ENCODE measurements at places on chromosomes 2 and 18.
A peak's percentile ranks its signal among the peaks of the same experiment; 100 is the strongest.

DNA sequence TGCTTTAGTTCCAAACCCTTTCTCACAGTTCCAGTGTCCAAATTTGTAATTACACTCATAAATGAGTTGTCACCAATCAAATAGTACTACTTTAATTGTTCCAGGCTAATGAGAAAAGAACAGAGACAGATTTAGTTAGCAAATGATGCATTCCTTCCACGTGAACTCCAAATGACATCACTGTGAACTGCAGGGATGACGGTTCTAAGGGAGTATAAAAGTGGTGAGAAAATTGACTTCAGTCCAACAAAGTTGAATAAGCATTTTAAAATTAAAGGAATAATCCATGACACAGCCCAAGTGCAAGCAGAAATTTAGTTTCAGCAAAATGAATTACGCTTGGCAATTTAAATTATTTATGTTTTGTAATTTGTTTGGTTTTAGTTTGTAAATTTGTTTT, 102.0 kb upstream of the LRATD1 start:
- no peak for DNase-seq

GRCh38 chr18:24470022-24470618, 9.7 kb downstream of the HRH4 start:
- no peak for DNase-seq

DNA sequence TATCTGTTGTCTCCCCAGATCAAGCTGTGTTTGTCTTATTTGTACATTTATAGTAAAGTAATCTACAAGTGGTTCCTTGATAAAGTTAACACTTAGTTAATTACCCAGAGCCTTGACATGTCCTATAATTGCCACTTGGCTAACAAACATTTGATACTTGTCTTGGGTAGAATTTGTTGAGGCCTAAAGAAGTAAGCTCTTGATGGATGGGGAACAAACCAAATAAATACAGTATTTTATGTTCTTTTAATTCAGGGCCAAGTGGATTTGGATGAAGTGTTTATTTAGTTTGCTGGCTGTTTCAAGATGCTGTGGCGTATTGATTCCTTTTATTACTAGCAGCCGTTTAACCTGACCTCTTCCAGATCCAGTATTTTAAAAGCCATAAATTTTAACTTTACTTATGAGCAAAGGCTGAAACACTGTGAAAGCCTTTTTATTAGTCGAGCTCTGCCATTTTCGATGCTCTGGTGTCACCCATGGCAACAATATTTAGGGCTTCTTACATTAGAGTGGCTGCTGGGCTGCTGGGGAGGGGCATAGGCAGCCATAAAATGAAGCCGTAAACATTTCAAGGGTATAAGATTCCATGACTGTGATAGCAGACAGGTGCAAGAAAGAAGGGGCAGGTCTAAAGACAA, 401.6 kb upstream of the NRP2 start:
- no peak for DNase-seq

DNA sequence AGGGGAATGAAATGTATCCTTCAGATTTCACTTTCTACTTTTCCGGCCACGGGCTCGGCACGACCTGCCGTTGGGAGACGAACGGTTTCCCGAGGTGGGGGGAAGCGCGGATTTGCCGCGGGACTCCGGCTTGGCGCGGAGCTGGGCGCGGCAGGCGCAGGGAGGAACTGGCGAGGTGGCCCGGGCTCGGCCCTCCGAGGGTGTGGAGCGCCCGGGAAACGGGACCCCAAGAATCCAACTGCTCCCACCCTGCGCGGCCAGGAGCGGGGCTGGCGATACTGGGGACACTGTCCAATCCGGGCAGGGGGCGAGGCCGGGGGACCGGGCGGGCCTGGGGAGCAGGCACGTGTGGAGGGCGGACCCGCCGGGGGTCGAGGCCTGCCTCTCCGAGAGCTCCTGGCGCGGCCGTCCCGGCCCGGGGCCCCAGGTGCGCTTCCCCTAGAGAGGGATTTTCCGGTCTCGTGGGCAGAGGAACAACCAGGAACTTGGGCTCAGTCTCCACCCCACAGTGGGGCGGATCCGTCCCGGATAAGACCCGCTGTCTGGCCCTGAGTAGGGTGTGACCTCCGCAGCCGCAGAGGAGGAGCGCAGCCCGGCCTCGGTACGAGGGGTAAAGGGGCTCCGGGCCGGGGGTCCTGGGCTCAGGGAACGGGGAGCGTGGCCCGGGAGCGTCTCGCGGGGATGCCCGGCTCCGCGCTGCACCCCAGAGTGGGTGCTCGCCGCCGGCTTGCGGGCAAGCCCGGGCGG, at the start of gene ANXA4:
Gene ANXA4 (plus strand): TSS at position 560 of the 747 bp plus-strand sequence. CDS start 39,432 bp downstream, outside the sequence.
- DNase-seq: peak; percentile 80

GRCh38 chr2:6777626-6778025, 88.1 kb downstream of the CMPK2 start:
- no peak for DNase-seq

DNA sequence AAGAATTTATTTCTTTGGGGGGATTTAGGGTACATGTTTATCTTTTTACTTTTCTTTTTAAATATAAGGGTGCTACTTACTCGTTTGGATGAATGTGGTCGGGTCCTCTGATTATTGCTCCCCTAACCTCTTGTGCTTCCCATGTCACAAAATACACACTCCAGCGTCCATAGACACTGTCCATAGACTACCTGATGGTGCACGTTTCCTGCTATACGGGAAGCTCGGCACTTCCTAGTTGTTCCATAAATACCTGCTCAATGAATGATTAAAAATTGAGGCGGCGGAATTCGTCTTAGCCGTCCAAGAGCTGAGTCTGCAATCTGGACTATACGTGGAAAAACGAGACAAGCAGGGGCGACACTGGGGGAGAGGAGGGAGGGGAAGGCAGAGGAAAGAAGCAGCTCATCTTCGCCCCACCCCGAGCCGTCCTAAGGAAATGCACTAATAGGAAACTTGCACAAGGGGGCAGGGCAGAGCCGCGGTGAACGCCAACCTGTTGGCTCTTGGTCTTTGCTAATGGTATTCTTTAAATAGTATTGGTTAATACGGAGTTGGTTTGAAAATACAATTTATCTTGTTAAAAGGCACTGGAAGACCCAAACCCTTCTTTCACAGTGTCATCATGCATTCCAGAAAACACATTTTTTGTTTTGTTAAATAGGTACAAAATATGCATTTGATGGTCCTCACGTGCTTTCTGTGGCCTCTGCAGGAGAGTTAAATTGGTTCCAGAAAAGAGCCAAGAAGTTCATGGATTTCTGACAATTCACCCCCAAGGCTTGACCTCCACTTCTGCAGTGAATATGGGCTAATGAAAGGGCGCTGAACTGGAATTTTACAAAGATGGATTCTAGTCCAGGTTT, 73.0 kb upstream of the KCTD1 start:
- peak; percentile 72 for DNase-seq

GRCh38 chr18:64799376-64799775, 650.5 kb upstream of the LINC00305 start:
- no peak for DNase-seq

- no peak for DNase-seq
These were observed 37.9 kb downstream of the GDF7 start for GRCh38 chr2:20704886-20705285.

DNA sequence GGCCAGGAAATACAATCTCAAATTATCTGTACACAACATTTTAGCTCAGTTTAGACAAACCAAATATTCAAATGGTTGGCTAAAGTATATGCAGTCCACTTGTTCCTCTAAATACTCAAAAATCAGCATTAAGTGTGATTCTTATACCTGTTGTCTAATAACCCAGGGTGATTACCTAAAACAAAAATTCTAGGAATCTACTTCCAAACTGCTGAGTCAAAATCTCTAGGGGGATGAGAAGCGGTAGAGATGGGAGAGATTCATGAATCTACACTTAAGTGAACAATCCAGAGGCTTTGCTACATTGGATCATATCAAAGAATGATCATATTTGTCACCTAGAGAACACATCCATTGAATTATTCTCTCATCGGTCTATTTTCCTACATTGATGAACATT, 420.9 kb upstream of the PKDCC start:
- no peak for DNase-seq

DNA sequence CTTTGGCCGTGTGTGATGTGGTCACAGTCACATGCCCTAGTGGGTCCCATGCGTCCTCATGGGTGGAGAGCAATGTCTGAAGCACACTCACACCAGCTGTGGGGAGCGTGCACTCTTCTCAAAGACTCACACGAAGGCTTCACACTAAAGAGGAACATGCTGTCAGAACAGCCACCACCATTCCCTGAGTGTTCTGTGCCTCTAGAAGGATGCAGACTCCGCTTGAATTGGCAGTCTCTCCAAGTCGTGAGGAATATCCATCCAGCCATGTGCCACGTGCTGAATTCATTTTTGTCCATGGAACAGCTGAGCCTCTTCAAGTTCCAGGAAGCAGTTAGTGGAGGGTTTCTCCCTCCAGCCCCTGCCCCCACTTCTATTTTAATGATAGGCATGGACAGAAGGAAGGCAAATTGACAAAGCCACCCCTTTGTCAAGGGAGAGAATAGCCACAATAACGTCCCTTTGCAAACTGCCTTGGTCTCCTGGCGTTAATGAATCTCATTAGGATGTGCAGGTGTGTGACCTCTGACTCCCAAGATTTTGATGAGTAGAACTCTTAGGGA, 464.3 kb upstream of the ID2 start:
- DNase-seq: no peak

DNA sequence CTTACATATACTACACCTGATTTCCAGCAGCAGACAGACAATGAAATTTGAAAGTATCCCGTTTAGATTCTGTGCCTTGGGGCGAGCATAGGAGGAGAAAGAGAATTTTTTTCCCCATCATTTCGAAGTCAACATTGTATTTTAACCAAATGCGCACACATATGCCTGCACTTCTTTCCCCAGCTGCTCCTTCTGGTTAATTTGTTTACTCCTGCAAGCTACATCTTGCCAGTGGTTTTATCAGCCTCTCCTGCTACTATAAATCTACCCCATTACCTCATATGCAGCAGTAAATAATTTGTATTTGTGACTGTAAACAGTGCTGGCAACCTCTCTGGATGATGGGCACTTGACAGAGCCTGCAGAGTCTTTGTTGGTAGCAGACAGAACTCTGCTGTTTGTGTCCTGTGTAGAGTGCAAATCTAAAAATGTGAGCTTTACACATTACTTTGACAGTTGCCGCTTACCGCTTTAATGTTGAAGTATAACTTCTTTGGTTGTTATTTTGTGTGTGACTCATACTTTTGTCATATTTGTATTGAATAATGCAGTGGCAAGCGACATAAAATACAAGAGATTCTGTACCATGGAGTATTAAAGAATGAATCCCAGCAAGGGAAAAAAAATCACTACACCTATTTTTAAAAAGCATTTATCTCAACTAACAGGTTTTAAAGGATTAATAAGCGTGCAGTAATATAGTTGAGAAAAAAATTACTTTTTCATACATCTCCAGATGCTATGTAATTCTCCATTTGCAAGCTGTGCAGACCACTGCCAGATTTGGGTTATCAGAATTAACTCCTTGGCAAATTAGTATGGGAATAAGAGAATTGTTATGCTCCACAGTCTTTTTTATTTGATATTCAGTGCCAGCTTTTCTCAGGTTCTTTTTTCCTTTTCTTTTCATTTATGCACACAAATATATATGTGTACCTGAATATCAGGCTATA, 536.8 kb downstream of the XIRP2 start:
- no peak for DNase-seq

- no peak for DNase-seq
These were observed 32.3 kb downstream of the EML6 start for GRCh38 chr2:54755641-54756326.

- DNase-seq: no peak
These were observed 13.8 kb downstream of the FOSL2 start for GRCh38 chr2:28406276-28407096.

DNA sequence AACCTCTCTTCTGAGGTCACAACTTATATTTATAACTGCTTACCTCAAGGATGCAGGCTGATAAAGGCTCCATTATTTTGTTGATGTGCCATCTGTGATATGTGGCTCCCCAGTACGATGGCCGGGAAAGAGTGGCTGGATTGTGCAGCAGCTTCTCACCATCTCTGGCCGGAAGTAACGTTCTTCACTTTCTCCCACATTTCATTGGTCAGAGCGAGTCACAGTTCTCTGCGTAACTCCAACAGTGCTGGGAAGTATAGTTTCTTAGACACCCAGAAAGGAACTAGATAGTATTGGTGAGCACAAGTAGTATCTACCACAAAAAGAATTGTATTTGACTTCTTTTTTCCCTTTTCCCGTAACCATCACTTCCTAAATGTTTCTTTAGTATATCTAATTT, 28.7 kb downstream of the ZSWIM2 start:
- DNase-seq: no peak

GRCh38 chr18:33571998-33572787, 5.8 kb upstream of the ASXL3 start:
- no peak for DNase-seq

DNA sequence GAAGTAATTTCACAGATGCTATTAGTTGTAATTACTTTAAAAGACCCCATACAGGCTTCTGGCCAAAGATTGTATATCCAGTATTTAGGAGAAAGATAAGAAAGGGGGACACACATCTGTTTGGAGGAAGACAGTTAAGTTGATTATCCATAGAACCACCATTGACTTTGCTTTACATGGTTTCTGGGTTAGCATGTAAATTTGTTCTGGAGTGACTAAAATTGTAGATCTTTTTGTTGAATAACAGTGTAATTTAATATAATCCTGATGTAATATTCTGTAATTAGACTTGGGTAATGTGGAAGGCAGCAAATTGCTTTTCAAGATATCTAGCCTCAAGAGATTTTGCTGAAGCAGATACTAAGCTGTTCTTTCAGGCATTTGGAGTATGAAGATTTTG, 17.2 kb downstream of the COMMD1 start:
- no peak for DNase-seq

Measured in ecto neural progenitor cell (in vitro differentiated cells).